ENCODE measurements at places on chromosomes 7 and 10.

DNA sequence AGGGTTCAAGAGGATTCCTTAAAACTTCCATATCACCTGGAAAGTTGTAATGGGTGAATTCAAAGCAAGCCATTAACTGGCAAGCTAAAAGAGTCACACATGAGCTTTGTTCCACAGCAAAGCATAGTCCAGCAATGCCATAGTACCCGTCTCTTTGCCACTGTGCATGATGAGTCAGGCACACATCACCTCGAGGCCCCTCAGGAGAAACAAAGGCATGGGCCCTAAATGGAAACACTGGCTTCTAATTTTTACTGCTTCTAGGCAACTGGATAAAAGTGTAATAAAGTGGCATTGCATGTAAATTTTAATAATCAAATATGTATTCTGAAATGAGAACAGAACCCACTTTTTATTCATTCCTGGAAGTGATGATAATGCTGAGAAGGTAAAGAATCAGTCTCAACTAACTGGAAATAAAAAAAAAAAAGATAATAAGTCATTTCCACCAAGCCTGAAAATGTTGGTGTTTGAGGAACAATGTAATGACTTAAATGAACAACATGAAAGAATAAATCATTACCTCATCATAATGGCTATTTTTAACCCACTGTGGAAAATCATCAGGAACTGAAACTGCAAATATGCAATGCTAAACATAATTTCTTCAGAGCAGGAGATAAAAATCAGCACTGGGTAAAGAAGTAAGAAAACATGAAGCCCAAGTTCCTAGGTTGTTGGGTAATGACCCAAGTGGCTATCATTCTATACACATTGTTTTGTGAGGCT lies 104.9 kb downstream of the CDK6 start:
- DNase-seq, result no peak

DNA sequence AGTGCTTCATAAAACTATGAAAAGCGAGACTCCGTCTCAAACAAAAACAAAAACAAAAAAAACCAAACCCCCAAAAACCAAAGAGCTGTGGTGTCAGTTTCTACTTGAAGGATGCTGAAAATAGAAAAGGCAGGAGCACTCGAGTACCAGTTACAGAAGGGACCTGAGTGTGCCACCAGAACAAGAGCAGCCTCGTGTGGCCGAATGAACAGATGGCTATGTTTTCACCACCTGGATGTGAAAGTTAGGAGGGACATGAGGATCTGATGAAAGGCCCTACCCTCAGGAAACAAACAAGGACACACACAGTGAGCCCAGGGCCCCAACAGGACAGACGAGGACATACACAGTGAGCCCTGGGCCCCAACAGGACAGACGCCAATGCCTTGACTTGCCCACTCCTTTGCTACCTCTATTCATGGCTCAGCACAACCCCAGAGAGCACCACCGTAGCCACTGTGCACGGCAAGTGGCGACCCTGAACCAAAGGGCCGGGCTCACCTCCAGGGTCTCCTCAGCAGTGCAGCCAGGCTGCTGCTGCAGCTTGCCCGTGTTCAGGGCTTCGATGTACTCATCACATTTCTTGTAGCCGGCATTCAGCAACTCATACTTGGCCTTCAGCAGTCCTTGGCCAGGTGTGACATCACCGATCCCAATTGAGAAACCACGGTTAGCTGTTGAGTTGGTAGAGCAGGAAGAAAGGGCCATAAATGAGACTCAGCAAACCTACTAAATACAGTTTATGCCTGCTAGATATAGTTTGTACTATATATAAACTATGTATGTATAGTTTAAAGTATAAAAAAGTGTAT lies 24.9 kb downstream of the POLR3A start:
- no peak for DNase-seq

DNA sequence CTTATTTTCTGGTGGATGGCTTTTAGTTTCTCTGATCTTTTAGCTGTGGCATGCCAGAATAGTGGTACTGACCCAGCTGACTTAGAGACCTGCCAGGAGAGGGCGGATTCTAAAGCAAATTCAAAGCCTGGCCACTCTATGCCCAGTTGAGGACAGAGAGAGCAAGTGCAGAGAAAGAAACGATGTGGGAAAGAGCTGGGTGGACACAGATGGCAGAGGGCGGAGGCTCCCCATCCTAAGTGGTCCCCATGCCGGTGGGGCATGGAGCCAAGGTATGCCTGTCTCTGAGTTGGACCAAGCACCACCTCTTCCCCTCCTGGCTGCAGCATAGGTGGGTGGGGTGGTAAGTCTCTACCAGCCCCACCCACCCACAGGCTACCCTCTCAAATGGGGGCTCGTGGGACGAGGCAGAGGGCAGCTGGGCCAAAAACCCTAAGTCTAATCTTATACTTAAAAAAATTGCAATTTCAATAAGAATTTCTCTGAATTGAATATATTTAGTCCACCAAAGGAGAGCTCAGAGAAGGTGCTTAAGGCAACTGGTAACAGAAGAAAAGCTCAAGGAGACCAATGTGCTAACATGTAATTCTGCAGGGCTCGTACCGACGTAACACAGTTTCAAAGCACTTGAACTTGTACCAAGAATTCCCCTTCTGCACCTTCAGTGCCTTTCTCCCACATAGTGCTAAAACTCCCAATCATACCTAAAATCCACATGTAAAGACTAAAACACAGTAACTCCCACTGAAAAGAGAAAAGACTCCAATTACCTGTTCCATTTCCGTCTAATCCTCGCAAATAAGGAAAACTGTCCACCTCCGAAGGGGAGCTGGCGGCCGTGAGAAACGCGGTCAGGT lies 85.7 kb upstream of the NMT2 start:
- DNase-seq, result no peak

DNA sequence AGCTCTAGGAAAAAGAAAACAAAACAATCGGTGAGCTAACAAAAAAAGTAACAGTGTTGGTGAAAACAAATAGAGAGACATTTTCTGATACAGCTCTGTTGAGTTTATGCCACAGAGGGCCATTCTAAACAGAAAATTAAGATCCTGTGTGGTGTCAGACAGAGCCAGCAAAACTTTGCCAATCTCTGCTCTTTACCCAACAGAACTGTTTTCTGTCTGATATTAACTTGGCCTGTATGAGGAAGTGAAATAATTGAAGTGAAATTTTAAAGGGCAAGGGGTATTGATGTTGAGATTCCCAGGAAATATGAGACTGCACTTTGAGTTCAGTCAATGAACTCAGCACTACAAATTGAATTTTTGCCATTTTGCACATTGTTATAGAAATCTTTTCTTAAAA lies 101.0 kb downstream of the AOAH start:
- no peak for DNase-seq

GRCh38 chr7:25985196-25985595 lies 166.8 kb upstream of the NFE2L3 start:
- no peak for DNase-seq

DNA sequence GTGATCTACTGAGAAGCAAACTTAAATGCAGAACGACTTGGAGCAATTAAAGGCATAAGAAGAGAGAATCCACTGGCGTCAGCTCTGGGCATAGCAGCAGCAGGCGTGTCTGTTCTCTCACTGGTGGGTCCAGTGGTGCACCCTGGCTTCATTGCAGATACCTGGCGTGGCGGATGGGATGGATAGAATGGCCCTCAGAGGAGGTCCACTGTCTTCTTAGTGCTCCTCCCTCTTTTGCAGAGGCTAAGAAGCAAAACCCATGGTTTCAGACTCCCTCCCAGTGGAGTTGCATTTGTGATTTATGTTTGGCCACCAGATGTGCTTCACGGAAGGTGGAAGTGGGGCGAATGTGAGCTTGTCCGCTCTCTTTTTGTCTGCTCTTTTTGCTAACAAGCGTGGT lies 28.4 kb upstream of the PRKAG2 start:
- no peak for DNase-seq

- no peak for DNase-seq
Measured at GRCh38 chr10:62005281-62005680, 103.8 kb downstream of the ARID5B start.

DNA sequence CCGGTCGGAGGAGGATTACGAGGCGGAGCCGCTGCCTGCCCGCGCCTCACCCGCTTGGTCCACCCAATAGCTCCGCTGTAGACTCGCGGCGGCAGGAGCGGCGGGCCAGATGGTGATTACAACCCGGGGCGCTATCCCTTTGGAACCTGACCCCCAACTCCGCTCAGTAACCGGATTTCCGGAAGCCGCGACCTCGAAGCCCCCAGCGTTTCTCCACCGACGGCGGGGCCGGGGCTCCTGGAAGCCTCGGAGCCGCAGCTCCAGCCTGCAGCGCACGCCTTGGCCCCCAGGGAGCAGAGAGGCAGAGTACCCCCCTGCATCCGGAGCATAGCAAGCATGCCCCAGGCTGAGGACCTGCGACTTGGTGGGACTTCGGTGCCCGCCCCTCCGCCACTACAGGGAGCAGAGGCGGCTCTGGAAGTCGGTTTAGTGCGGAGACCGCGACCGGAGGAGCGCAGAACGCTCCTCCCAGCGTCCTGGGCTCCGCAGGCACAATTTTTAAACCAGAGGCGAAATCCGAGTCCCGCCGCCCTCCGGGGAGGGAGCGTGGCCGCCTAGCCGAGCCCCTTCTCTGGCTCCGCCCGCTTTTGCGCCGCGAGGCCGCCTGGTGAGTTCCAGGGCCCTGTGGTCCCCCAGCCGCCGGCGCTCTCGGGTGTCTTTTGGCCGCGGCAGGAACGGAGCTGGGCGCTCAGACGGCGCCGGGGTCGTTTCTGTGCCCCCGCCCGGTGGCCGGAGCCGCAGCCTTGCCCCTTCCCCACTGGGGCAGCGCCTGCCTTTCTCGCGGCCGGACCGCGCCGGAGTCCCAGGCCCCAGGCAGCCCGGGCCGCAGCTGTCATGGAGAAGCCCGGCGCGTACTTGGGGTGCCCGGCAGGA lies 28.2 kb upstream of the BMS1 start:
- no peak for DNase-seq

DNA sequence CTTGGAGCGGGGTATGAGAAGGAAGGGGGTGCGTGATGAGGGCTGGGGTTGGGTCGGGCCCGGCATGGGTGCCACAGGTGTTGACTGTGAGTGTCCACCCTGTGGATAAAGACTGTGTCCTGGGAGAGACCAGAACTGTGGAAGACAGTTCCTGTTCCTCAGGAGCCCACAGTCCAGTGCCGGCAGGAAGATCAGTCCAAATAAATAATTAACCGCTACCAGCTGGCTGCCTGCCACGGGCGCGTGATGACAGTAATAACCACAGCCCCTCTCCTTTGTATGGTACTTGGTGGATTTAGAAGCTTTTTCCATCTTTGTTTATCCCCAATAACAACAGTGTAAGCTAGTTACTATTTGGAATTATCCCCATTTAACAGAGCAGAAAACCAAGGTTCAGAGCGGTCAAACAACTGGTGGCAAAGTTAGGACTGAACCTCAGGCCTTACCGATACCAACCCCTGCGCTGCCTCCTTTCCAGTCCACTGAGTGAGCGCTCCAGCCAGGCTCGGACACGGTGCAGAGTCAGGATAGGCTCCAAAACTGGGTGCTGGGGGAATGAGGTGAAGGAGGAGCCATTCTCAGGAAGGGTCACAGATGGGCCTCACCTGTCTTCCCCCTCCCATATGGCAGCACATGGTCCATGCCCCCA lies 5.1 kb downstream of the ZMIZ1 start:
- DNase-seq, result no peak

GRCh38 chr10:112362833-112363232 lies 11.1 kb upstream of the ACSL5 start:
- DNase-seq, result no peak

GRCh38 chr10:131312478-131312836 lies 936 bp upstream of the TCERG1L start:
- no peak for DNase-seq

GRCh38 chr7:134902058-134902457 lies 84.2 kb upstream of the AGBL3 start:
- no peak for DNase-seq

DNA sequence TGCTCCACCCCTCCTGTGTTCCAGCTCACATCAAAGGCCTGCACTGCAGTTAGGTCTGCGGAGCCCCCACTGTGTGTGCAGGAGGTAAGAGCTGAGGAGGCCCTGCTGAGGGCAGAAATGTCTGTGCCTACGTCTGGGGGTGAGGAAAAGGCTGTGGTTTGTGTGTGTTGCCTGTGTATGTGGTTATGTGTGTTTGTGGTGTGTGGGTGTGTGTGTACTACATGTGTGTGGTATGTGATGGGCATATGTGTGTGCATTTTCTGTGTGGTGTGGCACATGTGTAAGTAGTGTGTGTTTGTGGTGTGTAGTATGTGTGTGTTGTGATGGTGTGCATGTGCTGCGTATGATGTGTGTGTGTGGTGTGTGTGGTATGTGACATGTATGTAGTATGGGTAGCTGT lies 36.2 kb downstream of the ANXA8 start:
- no peak for DNase-seq

DNA sequence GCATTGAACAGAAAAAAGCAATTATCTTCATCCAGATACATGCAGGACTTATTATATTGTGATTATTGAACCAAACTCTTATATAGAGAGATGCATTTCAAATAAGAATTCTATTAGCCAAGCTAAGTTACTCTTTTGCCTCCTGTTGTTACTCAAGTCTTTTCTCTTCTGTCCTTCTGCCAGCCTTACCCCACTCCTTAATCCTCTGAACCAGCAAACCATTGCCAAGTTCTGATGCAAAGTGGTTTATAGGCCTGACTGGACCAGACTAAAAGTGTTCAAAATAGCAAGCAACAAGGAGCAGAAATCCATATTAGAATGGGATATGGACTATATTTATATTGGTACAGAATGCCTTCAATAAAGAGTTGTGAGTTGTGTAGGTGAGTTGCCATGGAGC lies 2.2 kb upstream of the SLC26A4 start:
- no peak for DNase-seq

- no peak for DNase-seq
Measured at GRCh38 chr7:82081644-82082224, 311.9 kb upstream of the HGF start.

- peak; percentile 63 for DNase-seq
Measured at GRCh38 chr7:96285579-96285978, 36.3 kb downstream of the SLC25A13 start.

- DNase-seq, result no peak
Measured at GRCh38 chr10:72173619-72174296, 42.1 kb upstream of the ANAPC16 start.

DNA sequence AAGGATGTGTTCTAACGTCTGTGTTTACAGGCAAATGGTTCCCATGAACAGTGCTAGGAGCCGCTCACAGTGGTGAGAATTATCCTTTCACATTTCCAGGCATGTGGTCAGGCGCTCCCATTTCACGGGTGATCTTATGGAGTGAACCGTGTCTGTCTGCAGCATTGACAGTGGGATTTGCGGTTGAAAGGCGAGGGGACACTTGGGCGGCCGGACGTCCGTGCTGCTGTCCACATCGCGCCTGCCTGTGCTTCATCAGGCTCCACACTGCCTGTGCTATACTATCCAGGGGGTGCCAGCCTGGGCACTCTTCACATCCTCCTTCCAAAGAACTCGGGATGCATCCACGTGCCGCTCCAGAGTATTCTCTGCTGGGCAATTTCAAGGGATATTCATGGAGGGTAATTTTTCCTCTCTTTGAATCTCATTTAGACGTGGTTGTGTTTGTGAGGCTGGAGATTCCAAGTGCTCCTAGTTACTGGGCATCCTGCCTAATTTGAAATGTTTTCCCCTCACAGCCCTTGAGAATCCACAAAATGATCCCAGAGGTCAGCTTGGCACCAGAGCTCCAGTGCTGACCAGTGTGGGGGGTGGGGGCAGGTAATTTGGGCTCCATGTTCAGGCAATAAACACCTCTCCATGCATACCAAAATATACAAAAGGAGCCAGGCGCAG lies 61.9 kb upstream of the EBF3 start:
- no peak for DNase-seq

GRCh38 chr10:43880160-43880559 lies 231.5 kb upstream of the ZNF32 start:
- no peak for DNase-seq

- no peak for DNase-seq
Measured at GRCh38 chr7:16693601-16694318, 47.8 kb downstream of the BZW2 start.

GRCh38 chr10:117552701-117553141 lies 10.2 kb downstream of the EMX2 start:
- no peak for DNase-seq

All from CD4-positive, alpha-beta T cell treated with Interleukin-6 at 100 ng/mL for 8 hours (primary cell).